Esophagus squamous epithelium (tissue), 5 donors: ENCODE measurements at places on chromosomes 7 and 10.

DNA sequence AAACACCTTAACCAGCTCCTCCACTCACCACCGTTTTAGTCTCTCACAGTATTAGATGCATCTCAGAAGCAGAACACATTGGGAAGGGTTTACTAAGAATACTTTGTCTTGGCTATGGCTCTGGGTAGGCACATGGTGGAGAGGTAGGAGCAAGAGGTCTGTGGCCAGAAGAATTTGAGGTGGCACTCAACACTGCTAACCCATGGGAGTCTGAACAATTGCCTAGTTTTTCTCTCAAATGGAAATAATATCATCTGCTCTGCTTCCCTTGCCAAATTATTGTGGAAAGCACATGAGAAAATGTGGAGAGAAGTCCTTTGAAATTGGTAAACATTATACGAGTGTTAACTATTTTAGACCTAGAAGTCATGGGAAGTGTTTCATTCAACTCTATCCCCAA is 214.3 kb downstream of the SKAP2 start:
- no peak for DNase-seq

GRCh38 chr7:20963556-20964280 is 177.0 kb upstream of the SP8 start:
- DNase-seq: no peak

DNA sequence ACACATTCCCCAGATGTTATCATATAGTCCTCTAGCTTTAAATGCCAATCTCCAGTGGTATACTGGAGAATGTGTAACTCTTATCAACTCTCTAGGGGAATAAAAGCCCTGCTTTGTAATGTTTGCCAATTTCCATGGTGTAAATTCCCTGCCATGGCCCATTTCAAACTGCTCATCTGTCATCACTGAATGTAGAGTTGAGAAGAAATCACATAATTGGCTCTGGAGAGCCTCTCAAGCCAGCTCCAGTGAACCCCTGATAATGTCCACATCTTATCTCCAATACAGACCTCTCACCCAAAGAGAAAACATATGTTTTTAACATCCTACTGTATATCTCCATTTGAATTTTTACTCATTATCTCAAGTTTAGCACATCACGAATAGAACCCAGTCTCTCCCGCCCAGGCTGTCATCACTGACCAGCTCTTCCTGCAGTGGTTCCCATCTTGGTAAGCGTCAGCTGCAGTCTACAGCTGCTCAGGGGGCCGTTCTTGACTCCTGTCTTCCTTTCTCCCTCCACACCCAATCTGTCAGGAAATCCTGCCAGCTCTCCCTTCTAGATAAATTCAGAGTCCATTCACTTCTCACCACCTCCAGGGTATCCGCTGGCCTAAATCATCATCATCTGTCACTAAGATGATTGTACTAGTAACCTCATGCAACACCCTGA is 332.4 kb downstream of the FRMD4A start:
- DNase-seq: no peak

DNA sequence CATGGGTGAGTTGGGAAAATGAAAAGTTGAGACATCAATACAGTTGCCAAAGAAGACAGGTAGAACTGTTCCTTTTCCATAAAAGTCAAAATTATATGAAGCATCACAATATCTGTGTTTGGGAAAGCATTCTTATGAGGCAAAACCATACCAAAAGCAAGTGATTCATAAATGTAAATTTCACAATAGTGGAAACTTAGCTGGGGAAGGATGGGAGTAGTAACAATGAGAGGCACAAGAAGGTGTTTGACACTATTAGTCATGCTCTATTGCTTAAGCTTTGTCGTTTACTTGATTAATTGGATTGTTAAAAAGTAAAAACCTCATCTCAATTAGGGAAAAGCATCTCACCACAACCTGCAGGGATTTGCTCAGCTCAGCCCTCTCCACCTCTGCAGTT is 240.2 kb downstream of the C7orf25 start:
- no peak for DNase-seq

GRCh38 chr7:129657363-129657762 is 45.8 kb downstream of the NRF1 start:
- no peak for DNase-seq

DNA sequence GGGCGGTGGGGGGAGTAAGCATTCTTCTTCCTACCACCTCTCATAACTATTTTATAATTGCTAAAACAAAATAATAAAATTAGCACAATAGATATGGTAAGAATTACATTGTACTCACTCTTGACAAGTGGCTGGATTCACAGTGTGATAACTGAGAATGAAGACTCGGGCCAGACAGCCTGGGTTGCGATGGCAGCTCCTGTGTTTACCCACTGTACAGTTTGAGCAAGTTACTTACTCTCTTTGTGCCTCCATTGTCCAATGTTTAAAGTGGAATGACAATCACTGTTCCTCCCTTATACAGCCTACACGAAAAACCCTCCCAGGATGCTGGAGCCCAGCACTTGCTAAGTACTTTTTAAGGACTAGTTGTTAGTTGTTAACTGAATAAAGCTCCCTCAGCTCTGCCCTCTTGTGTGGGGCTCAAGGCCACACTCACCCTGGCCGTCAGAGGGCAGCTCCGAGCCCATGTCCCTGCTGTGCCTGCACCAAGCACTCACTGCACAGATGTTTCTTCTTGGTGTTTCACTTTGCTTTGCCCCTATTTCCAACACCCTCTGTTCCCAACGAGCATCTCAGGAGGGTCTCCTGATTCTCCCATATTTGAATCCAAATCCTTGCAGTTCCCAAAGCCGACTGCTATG is 56.4 kb upstream of the NPS start:
- no peak for DNase-seq

GRCh38 chr7:70734411-70734810 is 397.5 kb upstream of the GALNT17 start:
- no peak for DNase-seq

DNA sequence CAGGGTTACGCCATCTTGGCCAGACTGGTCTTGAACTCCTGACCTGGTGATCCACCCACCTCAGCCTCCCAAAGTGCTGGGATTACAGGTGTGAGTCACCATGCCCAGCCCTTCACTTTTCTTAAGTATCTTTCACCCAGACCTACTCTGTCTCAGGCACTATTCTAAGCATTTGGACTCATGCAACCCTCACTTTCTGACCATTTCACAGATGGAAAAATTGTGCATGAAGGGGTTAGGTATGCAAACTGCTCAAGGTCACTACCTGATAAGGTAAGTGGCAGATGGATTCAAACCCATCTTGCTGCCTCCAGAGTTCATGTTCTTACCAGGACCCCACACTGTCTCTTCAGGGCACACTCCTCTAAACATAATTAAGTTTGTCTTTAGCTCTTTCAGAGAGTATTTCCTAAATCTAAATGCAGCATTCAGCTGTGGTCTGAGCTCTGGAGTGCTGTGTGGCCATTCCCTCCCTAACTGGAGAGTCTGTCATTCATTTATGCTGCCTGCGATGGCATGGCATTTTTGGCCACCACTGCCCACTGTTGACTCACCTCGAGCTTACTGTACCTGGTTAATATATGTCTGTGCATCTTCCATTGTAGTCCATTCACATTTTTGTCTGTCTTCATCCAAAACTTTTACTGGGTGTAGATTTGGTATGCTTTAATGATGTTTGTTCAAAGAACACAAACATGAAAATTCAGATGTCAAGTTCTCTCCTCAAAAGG is 88.4 kb downstream of the CCDC71L start:
- no peak for DNase-seq

GRCh38 chr7:43764807-43765491 is 6.5 kb downstream of the BLVRA start:
- DNase-seq: no peak

- DNase-seq: no peak
These were observed 26.1 kb downstream of the SHTN1 start for GRCh38 chr10:116978901-116979300.

DNA sequence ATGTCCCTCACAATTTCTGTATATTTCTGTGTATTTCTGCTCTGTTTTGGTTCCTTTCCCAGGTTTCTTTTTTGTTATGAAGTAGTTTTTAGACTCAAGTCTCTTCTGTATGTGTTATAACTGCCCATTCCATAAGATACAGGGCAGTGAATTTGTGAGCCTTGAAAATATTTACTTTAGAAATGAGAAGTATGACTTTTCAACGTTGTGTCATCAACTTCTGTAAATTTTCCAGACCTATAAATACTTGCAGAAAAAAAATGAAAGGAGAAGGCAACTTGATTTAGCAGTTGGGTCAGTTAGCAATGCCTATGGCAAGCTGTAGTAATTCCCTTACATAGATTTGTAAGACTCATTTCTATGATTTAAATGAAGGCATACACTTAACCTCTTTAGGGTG is 11.5 kb downstream of the EGFR start:
- no peak for DNase-seq

GRCh38 chr10:22719406-22720042 is 5.1 kb upstream of the PIP4K2A start:
- DNase-seq: no peak

- DNase-seq: no peak
These were observed 6.4 kb downstream of the TAS2R41 start for GRCh38 chr7:143484119-143484518.

DNA sequence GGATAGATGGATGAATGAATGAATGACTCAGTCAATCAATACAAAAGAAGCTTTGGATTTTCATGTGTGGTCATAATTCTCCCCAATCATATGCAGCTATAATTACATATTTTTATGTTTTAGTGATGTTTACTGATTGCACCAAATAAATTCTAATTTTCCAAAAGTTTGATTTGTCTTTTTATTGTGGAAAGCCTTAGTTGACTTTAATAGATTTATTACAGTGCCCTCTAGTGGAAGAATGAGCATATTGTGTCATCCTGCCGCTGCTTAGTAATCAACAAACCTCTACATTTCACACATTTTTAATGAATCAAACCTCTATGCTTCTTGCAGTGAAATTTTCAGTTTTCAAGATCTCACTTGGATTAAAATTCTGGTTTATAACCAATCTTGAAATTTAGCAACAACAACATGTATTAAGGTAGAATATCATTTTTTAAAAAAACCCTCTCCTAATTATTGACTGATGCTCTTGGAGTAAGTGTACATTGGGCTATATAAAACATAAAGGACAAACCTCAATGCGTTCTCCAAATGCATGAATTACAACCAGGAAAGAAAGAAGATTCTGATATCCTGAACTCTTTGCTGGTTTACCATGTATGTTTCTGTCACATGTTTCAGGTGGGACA is 55.6 kb upstream of the PNLIP start:
- DNase-seq: no peak

DNA sequence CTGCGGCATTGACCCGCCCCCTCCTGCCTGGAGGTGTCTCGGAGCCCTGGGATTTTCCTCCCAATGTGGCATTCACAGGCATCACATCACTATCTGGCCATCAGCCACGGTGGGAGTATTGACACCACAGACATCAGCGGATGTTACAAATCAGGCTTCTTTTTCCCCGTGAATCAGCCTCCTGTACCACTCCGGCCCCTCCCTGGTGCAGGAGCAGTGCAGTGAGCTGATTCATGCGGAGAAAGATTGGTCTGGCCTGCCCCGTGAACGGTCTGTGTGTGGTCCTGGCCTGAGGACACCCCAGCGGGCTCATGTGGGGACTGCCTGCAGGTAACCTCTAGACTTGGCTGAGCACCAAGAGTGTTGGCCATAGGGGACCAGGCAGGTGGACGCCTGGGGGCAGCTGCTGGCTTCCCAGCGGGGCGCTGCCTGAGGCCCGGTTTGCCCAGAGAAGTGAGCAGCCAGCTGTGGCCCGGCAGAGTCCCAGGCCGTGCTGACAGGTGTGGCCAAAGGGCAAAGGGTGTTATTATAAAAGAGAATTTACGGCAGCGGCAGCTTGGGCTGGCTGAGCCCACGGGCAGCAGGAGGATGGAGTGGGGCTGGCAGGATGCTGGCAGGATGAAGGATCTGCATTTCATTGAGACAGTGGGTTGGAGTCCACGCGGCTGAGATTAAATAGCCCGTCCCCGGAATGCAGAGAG is 32.1 kb upstream of the GNA12 start:
- no peak for DNase-seq

DNA sequence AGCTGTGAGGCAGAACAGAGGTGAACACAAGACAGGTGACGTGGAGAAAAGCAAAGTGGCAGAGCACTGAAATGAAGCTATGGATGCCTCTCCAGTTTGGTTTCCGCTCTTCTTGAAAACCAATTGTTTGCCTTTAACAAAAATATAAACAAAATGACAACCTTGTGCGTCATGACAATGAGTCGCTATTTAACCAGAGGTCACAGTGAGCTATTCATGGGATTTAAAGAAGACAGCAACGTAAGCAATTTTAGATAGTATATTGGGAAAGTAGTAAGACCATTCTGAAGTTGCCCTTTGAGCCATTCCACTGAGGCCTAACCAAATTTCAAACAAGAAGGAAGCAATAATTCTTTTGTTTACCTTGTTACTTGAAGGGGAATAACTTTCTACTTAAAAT is 15.2 kb upstream of the LRRTM3 start:
- DNase-seq: no peak

DNA sequence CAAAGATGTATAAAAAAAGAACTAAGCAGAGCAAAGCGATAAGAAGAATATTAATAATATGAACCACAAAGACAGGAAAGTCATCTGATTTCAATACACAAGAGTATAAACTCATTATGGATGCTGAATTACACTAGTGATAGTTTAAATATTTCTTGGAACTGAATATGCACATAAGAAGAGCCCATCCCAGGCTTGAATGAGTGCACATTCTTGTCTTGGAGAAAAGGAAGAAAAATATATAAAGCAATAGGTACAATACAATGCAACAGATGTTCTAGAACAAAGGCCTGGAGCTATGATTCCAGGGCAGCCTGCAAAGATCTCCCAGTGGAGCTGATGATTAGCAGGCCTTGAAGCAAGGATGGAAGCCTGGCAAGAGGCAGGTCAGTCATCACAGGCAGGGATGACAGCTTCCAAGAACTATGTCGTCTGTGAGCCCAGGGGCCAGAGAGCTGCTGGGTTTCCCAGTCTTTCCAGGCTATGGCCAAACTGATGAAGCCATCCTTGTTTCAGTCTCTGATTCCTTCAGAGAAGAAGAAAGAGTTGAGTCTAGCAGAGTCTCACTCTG is 277.6 kb downstream of the KCNMA1 start:
- no peak for DNase-seq

DNA sequence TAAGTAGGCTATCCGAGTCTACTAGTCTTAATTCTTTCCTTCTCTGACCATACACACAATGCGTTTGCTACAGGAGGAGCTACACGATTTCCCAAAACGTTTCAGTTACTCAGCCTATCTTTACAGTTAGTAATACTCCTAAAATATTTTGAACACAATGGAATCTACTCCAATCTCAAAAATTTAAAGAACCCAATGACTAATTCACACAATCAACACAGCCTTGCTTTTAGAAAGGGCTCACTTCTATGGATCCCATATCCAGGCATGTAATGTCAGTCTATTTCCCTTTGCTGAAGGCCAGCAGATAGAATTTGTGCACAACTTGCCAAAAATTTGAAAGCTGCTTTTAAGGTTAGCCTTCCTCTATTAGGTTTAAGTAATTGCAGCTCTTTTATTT is 107.2 kb downstream of the VPS41 start:
- DNase-seq: no peak
